Activated T-cell treated with anti-CD3 and anti-CD28 coated beads, Interleukin-2, amount 50 U/mL, for 72 hours (primary cell): ENCODE measurements at places on chromosomes 12 and 14. TPM values are rescaled to one million over a fixed set of nuclear protein-coding genes. Genes with fewer than 3 reads are reported as not detected.

The ZNF268 gene
- total RNA-seq = 18.8 TPM

The GDF3 gene
- not detected for total RNA-seq

The SH2B3 gene
- 33.3 TPM for total RNA-seq

The PGF gene
- not detected for total RNA-seq

The RFLNA gene
- total RNA-seq = not detected

The CELA1 gene
- total RNA-seq = 0.26 TPM

The MUCL1 gene
- total RNA-seq = not detected

DNA sequence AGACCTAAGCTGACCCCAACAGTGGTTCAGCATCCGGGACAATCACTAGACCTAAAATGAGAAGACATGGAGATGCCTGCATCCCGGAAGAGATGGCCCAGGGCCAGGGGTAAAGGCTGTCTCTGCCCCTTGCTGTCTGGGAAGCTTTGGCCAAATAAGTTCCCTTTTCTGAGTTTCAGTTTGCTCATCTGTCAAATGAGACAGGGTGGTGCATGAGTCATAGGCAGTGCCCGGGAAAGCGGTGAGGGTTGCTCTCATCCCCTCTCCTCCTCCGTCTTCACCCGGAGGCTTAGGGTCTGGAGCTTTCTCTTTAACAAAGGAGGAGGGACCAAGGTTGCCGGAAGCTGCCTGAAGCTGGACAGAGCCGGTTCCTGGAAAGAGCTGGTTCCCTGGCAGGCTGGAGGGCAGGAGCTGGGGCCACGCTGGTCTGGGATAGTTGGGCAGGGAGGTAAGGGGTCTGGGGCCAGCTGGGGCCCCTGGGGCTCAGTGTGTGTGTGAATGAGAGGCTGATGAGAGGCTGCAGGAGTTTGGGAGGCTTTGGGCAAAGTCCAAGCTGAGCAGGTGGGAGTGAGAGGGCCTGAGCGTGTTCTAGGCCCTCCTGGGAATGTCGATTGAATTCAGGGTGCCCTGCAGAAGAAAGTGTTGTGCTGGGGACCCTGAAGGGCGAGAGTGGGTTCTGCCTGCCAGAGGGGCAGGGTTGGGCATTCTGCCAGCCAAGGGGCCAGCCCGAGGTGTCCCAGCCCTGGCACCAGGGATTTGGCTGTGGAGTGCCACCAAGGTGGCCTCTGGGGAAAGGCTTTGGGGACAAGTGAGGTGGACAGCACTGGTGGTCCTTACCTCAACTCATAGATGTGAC is at the start of gene SDSL:
SDSL (plus strand) TSS at position 351 of the 856 bp plus-strand sequence. CDS start 5,603 bp downstream, outside the sequence.
- H3K4me3 ChIP-seq = peak within 1 kb of the TSS; percentile 94
- H3K4me1 ChIP-seq = peaks cover 13% of the 10 kb centered on the region
- H3K27ac ChIP-seq = peak within 1 kb of the TSS; percentile 82
- H3K27me3 ChIP-seq = peaks cover 9% of the 10 kb centered on the region

- no peaks in the 10 kb centered on the region for H3K4me1 ChIP-seq
- H3K36me3 ChIP-seq = no peaks in the 10 kb centered on the region
- peaks cover 9% of the 10 kb centered on the region for H3K27me3 ChIP-seq
- no peak for DNase-seq
Measured at GRCh38 chr12:100484183-100484886, 10.7 kb downstream of the NR1H4 start.

GRCh38 chr12:104182144-104182543 is 33.4 kb upstream of the TXNRD1 start:
- H3K4me3 ChIP-seq = no peak overlapping the region
- H3K4me1 ChIP-seq = peaks cover 13% of the 10 kb centered on the region
- H3K27me3 ChIP-seq = peaks cover 24% of the 10 kb centered on the region
- no peak for DNase-seq
- no peaks in the 10 kb centered on the region for H3K36me3 ChIP-seq

GRCh38 chr14:77406086-77406485 is 17.2 kb downstream of the NOXRED1 start:
- H3K36me3 ChIP-seq = no peaks in the 10 kb centered on the region
- H3K27me3 ChIP-seq = no peaks in the 10 kb centered on the region
- DNase-seq = no peak
- no peak overlapping the region for H3K27ac ChIP-seq
- H3K4me1 ChIP-seq = peaks cover 17% of the 10 kb centered on the region

- H3K27ac ChIP-seq = peak overlapping the region; percentile 11
- peaks cover 15% of the 10 kb centered on the region for H3K4me1 ChIP-seq
- DNase-seq = peak; percentile 49
- peaks cover 2% of the 10 kb centered on the region for H3K36me3 ChIP-seq
- peak overlapping the region; percentile 25 for H3K4me3 ChIP-seq
Measured at GRCh38 chr12:22100958-22101748, 55.1 kb downstream of the CMAS start.

DNA sequence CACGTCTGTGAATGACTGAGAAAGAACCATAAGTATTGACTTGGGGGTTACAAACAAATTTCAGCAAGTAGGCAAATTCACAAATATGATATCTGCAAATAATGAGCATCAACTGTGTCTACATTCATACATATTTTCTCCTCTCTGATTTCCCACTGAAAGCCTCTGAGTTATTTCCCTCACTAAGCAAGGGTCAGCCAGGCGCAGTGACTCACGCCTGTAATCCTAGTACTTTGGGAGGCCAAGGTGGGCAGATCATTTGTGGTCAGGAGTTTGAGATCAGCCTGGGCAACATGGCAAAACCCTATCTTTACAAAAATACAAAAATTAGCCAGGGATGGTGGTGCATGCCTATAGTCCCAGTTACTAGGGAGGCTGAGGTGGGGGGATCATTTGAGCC is 80.8 kb downstream of the SLC25A21 start:
- H3K4me3 ChIP-seq = no peak overlapping the region
- H3K36me3 ChIP-seq = no peaks in the 10 kb centered on the region
- no peaks in the 10 kb centered on the region for H3K27me3 ChIP-seq

DNA sequence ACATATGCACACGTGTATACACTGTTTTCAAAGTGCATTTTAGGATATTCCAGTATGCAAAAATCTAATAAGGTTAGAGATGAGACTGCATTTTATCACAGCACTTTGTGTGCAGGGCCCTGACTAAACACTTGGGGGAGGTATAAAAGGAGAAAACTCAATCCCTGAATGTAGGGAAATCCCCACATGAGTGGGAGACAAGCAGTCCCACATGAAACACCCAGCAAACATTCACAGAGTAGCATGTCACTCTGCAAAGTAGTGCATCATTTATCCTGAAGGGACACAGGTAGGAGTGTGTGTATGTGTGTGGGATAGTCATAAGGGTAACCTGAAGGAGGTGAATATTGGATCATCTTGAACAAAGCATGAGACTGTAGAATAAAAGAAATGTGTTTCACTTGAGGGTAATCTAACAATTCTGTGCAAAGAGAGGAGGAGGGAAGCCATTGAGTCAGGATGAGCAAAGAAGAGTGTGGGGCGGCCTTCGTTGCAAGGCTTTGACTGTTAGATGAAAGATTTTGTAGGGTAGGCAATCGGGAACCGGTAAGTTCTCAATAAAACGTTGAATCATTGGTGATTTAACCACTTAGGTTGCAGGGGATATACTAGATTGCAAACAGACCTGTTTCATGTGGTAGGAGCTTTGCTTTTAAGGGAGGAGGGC is 2.9 kb downstream of the PRPF40B start:
- H3K27me3 ChIP-seq = peaks cover 2% of the 10 kb centered on the region
- H3K27ac ChIP-seq = no peak overlapping the region
- peaks cover 12% of the 10 kb centered on the region for H3K4me1 ChIP-seq
- no peak for DNase-seq
- no peak overlapping the region for H3K4me3 ChIP-seq

DNA sequence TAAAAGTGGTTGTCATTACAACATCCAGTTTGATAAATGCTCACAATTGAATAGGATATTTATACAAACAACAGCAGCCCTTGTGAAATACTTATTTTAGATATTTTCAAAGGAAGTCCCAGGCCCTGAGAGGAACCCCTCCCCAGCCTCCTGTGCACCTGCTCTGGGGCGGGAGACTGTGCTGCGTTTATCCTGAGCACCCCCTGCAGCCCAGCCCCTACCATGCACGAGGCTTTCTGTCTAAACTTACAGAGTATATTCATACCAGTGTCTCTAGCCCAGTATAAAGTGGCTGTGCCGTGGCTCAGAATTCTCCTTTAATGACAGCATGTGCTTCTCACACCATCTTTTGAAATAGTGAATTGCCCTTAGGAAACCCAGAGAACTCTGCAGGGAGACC is 1084.3 kb downstream of the TMEM121 start:
- H3K27ac ChIP-seq = no peak overlapping the region
- no peak overlapping the region for H3K4me3 ChIP-seq
- no peaks in the 10 kb centered on the region for H3K36me3 ChIP-seq
- H3K27me3 ChIP-seq = peaks cover 54% of the 10 kb centered on the region
- H3K4me1 ChIP-seq = peaks cover 5% of the 10 kb centered on the region

DNA sequence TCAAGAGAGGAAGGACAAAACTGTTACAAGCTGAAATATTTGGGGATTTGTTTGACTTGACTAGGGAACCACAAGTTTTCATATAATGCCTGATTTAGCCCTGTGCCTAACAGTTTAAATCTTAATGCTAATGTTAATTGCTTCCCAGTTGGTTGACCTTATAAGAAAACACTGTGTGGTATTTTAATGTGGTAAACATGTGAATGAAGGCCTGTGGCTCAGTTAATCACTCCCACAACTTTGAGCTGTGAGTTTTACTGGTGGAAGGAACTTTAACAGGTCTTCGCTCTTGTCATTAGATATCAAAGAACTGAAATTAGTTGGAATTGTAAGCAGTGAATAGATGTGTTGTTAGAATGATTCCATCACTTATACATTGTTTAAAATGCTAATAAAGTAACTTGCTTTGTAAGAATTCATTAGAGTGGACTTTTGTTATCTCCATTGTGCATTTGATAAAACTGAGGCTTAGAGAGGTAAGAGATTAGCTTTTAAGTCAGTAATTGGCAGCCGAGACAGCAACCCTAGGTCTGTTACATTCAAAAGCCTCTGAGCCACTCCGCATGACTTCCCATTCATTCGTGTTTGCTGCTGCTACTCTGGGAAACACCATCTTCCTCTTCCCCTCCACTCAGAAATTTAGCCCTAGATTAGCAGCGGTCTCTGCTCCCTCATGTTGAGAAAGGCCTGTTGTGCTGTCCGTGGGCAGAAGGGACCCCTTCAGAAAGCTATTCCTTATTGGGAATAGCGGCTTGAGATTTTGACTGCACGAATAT is 1.0 kb upstream of the TBK1 start:
- no peak for DNase-seq
- peaks cover 12% of the 10 kb centered on the region for H3K36me3 ChIP-seq
- peak overlapping the region; percentile 97 for H3K4me3 ChIP-seq
- peak overlapping the region; percentile 94 for H3K27ac ChIP-seq
- peaks cover 40% of the 10 kb centered on the region for H3K4me1 ChIP-seq
- H3K27me3 ChIP-seq = no peaks in the 10 kb centered on the region

DNA sequence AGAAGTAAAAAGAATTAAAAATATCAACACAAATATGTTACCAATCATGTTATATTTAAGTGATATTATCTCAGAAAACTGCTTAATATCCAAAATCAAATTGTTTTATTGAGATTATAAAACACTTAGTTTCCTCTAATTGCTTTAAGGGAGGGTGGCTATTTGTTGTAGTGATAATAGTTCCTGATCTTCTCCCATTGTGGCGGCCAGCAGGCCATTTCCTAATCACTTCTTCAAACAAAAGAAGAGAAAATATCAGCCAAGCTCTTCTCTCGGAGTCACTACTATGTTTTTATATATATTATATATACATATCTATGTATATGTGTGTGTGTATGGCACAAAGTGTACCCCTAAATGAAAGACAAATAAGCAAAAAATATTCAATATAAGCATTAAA is 31.5 kb downstream of the ERO1A start:
- H3K27ac ChIP-seq = no peak overlapping the region
- H3K4me1 ChIP-seq = peaks cover 10% of the 10 kb centered on the region
- H3K4me3 ChIP-seq = no peak overlapping the region
- peaks cover 2% of the 10 kb centered on the region for H3K36me3 ChIP-seq

- peaks cover 15% of the 10 kb centered on the region for H3K36me3 ChIP-seq
- H3K4me1 ChIP-seq = peaks cover 48% of the 10 kb centered on the region
- no peaks in the 10 kb centered on the region for H3K27me3 ChIP-seq
- H3K27ac ChIP-seq = peak overlapping the region; percentile 100
- peak overlapping the region; percentile 98 for H3K4me3 ChIP-seq
Measured at GRCh38 chr12:11650286-11651281, 1.1 kb downstream of the ETV6 start.

GRCh38 chr12:96870946-96871345 is 36.1 kb upstream of the NEDD1 start:
- no peaks in the 10 kb centered on the region for H3K4me1 ChIP-seq
- no peak for DNase-seq
- H3K4me3 ChIP-seq = no peak overlapping the region
- no peaks in the 10 kb centered on the region for H3K36me3 ChIP-seq
- no peak overlapping the region for H3K27ac ChIP-seq

DNA sequence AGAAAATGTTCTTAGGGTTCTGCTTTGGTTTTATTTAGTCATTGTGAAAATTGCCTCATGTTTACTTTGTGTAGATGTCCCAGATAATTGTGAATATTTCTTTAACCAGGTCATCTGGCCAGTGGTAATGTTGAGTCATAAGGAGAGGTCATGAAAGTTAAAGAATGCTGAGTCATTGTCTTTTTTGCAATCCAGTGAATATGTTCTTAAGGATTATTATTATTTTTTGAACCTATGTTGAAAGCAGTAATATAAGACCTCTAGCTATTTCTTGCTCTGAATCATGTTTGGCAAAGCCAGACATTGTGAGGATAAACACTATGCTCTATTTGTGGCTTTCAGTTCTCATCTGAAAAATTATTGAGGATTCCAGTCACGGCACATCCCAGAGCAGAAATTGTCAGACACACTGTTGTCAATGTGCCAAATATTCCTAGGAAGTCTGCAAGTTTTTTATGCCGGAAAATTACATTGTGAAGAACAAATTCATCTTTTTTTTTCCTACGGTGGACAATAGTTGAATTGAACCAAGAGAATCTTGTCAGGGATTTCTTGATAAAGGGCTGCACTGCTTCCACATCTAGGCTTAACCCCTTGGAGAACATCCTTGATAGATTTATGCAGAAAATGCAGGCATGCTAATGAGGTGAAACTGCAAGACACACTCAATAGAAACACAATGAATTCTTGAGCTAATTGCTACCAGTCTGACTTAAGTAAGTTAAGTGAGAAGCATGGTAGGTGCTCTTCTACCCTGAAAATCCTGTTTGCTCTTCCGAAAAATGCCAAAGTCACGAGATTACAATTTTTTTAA is 369.6 kb downstream of the ATP23 start:
- no peaks in the 10 kb centered on the region for H3K27me3 ChIP-seq
- H3K27ac ChIP-seq = no peak overlapping the region
- no peak overlapping the region for H3K4me3 ChIP-seq

DNA sequence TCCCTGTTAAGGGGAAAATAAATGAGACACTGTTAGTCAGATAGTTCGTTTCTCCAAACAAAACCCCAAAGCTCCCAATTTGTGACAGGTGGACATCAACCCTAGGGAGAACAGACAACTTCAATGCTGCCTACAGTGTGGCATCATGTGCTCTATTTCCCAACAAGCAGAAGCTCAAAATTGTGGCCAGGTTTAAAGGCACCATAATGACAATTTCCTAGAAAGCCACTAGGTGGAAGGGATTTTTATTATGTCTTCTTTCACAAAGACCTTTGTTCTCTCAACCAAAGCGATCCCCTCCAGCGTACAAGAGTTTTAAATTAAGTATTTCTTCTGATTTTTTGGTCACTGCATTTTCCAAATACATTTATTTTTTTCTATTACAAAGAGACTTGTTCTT is 88.0 kb upstream of the MBIP start:
- DNase-seq = no peak
- no peak overlapping the region for H3K27ac ChIP-seq
- no peak overlapping the region for H3K4me3 ChIP-seq
- H3K27me3 ChIP-seq = no peaks in the 10 kb centered on the region
- H3K36me3 ChIP-seq = peaks cover 6% of the 10 kb centered on the region
- H3K4me1 ChIP-seq = no peaks in the 10 kb centered on the region

- H3K4me1 ChIP-seq = no peaks in the 10 kb centered on the region
- H3K27me3 ChIP-seq = no peaks in the 10 kb centered on the region
- no peak for DNase-seq
Measured at GRCh38 chr12:83656004-83656403, 969.3 kb downstream of the TMTC2 start.
